ENCODE measurements at places on chromosomes 3 and 15. TPM values are rescaled to one million over a fixed set of nuclear protein-coding genes. Genes with fewer than 3 reads are reported as not detected.

CNTN3 gene
- 7.0 TPM for total RNA-seq

TEX55 gene
- total RNA-seq = not detected

GABRA5 gene
- not detected for total RNA-seq

NR2F2 gene
- 62.9 TPM for total RNA-seq

SI gene
- total RNA-seq = not detected

CSTA gene
- 1.2 TPM for total RNA-seq
